Activated T-cell treated with anti-CD3 and anti-CD28 coated beads for 4 hours (primary cell): ENCODE measurements at places on chromosomes 5 and 9.

DNA sequence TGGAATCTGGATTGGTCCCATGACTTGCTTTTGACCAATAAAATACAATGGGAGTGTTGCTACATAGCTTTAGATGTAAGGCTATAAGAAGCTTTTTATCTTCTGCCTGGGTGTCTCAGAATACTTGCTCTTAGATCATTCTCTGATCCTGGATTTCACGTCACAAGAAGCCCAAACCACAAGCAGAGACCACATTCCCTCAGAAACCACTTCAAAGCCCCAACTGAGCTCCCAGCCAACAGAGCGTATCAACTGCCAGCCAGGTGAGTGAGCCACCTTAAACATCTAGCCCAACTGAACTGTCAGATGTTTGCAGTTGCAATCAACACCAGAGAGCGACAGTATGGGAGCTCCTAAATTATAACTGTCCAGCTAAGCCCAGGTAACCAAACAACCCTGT, 687.1 kb downstream of the TLE1 start:
- DNase-seq, result no peak

- no peak for DNase-seq
Observed at GRCh38 chr5:147446523-147446922, 63.3 kb downstream of the DPYSL3 start.

DNA sequence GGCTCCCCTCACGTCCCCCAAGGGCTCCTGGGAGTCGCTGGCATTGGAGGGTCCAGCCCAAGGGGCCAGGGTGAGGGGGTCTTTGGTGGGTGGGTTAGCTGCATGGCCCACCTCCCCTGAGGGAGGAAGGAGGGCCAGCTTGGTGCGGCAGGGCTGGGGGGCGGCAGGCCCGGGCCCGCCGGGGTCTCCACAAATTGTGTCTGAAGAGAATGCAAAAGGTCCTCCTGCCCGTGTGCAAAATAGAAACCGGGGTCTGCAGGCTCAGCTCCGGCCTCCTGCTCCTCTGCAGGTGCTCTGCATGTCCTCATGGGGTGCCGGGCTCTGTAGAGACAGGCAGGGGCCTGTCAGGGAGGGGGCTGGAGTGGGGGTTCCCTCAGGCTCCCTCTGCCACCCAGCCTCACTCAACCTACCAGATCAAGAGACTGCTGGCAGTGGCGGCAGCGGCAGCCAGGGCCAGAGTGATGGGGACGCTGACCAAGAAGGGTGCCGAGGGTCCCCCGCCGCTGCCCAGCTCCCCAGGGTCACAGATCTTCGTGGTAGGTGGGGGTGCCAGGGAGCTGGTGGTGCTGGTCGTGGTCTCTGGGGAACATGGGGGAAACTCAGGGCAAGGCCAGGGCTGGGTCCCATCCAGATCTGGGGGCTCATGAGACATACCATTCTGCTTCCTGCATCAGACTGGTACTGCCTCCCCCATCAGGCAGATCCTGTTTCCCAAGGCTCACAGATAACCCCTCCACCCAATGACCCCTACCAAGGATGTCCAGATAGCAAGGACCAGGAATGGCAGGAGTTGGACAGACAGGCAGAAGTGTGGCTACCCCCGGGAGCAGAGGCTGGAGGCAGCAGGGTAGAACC, 29.2 kb upstream of the ENHO start:
- DNase-seq, result no peak

GRCh38 chr5:43616535-43616934, 13.6 kb downstream of the NNT start:
- no peak for DNase-seq

- DNase-seq, result no peak
Observed at GRCh38 chr9:134293611-134294152, 32.6 kb upstream of the RXRA start.

GRCh38 chr9:36855448-36856315, 178.4 kb downstream of the PAX5 start:
- no peak for DNase-seq

- no peak for DNase-seq
Observed at GRCh38 chr9:127758843-127759242, 19.6 kb downstream of the SH2D3C start.
